ENCODE measurements at places on chromosomes 2 and 18.

GRCh38 chr18:11501352-11501751 lies 108.0 kb upstream of the SLC35G4 start:
- no peak for DNase-seq

DNA sequence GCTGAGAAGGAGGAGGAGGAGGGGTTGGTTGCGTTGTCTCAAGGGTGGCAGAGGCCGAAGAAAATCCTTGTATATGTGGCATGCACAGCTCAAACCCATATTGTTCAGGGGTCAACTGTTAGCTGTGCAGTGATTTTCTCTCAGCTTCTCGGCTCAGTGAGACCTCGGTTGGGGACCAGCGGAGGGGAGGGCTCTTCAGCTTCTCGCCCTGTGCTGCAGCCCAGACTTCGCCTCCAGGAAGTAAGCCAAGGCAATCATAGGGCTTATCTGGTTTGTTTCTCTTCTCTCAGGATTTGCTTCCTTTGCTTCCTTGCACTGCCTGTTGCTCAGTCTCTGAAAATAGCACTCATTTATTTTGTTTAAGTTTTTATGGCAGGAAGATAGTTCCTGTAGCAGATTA lies 85.5 kb downstream of the SOWAHC start:
- DNase-seq = peak; percentile 71

DNA sequence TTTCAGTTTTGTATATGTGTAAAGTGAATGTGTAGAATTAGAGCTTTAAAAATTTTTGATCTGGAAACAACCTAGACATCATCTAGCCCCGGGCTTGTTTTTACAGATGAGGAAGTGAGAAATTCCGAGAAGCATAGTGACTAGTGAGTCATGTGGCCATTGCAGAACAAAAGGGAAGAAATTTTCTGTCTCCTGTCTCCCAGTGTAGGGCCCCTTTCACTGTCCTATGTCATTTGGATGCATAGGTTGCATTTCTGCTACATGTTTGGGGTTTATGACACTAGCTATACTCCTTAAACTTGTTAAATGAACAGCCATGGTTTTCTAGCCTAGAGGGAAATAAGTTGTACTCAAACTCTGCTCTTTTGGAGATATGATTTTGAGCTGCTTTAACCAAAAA lies 84.6 kb downstream of the PLCL1 start:
- peak; percentile 76 for DNase-seq

DNA sequence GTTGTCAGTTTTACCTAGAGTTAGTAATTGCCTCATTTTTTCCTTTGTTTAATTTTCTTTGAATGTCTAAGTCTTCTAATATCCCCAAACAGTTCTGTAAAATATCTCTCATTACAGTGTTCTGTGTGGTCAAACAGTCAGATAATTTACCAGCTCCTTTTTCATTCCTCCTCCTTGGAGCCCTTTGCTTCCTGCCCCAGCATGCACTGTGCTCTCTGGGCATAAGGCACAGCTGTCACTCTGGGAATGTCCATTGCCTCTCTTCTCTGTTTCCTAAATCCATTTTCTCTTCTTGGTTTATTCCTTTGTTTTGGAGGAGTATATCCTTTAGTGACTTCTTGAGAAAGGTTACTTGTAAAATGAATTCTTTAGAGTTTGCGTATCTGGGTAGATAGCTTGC lies 139.3 kb downstream of the PLCL1 start:
- DNase-seq = no peak

DNA sequence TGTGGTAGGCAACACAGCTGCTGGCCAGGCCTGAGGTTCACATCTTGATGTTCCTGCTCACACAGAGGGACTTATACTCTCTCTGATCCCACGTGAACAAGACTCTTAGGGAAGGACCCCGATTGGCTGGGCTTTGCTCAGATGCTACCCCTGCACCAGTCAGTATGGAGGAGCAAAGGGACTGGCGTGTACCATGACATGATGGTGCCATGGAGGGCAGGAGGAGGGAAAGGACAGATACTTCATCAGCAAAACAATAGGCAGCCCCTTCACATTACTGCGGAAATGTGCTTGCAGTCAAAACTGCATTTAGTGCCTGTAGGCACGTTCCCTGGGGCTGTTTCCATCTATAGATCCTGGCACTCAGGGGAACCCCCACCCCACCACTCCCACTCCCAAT lies 42.7 kb downstream of the ZFP36L2 start:
- DNase-seq = no peak

DNA sequence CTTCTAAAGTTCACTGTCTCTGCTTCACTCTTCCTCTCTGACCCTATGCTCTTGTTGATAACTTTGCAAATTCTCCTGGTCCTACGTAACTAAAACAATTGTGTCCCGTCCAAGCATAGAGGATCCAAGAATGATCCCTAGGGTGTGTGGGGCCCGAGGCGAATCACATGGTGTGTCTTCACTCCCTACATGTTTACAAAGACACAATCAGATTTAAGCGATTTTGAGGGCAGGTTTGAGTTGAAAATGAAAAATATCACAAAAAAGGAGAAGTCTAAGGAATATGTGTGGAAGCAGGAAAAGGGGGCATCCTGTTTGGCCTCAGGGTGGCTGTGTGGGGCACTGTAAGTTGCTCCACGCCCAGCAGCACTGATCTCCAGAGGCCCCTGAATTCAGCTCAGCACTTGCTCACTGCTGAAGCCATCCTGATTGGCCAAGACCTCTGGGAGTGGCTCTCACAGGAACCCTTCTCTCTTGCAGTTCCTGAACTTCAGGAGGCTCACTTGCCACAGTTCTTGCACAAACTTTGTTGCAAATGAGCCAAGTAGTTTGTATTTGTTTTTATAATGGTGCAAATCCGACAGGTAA lies 363.6 kb downstream of the ZNF521 start:
- DNase-seq = no peak

GRCh38 chr2:53863538-53864227 lies 3.9 kb upstream of the GPR75 start:
- DNase-seq = no peak

GRCh38 chr18:2902327-2902726 lies 55.5 kb downstream of the EMILIN2 start:
- DNase-seq = peak; percentile 35

- no peak for DNase-seq
Measured at GRCh38 chr18:36532815-36533214, 235.3 kb downstream of the FHOD3 start.

DNA sequence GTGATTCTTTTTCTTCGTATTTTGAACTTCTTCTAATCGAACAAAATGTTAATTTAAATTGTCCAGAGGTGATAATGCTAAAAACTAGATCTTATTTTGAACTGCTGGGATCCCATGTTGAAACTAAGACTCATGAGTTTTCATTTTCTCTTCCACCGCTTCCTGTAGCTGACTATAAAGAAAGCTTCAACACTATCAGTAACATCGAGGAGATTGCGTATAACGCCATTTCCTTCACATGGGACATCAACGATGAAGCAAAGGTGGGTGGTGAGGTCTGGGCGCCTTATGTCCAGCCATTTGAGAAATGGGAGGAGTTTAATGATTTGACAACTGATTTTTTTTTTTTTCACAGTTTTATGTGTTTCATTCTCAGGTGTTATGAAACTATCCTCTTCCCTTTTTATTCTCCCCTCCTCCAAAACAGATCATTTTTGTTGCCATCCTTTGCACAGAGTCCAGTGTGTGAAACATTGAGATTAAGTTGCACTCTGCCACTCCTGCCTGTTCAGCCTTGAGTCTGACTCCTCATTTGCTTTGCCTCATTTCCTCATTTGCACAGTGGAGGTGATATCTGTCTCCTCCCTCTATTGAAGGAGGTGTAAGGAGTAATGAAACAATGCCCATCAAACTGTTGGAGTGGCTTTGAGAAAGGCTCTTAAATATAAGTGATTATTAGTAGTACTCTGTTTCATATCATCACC lies 13.8 kb downstream of the GRHL1 start:
- DNase-seq = no peak

DNA sequence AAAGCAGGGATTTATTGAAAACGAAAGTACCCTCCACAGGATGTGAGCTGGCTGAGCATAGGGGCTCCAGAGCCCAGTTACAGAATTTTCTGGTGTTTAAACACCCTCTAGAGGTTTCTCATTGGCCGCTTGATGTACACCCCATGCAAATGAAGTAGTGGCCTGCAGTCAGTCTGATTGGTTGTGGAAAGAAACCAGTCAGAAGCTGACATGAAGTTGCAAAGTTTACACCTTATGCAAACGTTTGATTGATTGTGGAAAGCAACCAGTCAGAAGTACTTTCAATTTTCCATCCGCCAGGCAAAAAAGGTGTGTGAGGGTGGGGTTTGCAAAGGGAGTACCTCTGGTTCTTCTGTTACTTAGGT lies 62.3 kb downstream of the VWA3B start:
- no peak for DNase-seq

DNA sequence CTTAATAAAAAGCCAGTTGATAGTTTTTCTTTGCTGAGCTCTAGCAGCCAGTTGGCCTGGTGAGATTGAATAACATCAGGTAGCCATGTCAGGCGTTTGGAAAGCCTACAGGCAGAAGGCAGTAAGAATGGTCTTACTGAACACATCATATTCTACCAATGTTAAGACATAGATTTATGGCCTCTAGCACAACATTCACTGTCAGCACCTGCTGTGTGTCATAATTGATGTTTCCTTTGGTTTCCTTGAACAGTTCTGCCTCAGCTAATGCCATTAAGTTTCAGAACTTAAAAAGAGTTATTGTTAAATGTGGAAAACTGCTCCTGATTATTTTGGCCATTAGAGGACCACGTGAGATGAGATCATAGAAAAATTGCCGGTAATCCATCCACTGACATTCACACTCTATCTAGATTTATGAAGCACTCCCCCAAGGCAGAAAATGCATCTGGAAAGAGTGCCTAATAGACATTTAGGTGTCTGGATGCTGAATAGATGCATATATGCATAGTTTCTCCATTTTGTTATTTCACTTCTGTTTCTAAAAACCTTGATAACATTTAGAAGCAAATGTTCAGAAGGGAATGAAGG lies 434.7 kb downstream of the PTPRM start:
- DNase-seq = no peak

GRCh38 chr2:80403081-80403480 lies 98.5 kb upstream of the LRRTM1 start:
- DNase-seq = no peak

DNA sequence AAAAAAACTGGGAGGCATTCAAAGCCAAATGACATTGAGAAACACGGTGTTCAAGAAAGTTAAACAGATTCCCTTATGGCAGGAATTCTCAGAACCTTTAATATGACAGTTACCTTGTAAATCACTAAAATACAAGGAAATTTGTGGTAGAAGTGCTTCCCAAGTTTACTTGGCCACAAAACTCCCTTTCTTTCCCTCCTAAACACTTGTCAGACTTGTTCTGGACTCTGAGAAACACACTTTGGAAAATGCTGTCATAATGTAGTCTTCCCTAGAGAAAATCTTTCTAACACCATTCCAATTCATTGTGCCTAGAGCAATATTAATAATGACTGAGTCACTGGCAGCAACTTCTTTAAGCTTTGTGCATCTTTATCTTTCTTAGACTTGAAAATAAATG lies 140.4 kb downstream of the ANKRD44 start:
- no peak for DNase-seq

DNA sequence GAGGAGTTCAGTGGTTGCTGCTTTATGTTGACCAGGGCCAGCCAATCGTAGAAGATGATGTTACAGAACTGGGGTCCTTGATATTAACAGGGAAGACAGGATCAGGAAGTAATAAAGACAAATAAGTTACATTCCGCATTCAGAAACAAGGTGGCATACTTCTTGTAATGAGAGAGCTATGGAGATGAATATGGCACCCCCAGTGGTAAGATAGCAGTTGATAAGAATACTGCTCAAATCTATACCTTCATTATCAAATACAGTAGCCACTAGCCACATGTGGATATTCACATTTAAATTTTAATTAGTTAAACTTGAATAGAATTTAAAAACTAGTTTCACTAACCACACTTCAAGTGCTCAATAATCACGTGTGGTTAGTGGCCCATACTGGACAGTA lies 290.4 kb upstream of the RBMS1 start:
- DNase-seq = no peak

GRCh38 chr2:62423235-62423634 lies 82.8 kb downstream of the TMEM17 start:
- DNase-seq = peak; percentile 68

DNA sequence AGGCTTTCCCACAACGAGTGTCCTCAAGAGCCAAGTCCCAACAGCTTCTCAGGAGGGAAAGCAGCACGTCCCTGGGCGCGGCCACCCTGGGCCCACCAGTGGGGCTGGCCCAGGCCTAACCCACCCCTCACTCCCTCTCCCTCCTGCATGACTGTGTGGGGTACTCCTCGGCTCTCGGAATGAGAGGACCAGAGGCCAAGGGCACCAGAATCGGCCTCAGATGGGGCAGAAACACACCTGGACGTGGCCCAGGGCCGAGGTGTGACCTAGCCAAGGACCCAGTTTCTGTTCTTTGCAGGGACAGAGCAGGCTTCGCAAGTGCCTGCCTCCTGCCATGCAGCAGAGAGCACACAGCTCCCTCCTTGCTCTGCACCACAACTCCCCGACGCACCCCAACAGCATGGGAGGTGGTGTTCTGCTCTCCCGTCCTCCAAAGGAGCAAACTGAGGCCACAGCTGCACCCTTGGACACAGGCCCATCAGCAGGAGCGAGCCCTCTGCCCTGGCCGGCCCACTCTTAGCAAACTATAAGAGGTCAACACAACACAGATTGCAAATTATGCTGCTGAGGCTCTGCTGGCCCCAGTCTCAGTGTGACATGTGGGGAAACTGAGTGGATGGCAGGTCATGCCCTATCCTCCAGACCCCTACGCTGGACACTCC lies 19.7 kb downstream of the HS6ST1 start:
- no peak for DNase-seq

DNA sequence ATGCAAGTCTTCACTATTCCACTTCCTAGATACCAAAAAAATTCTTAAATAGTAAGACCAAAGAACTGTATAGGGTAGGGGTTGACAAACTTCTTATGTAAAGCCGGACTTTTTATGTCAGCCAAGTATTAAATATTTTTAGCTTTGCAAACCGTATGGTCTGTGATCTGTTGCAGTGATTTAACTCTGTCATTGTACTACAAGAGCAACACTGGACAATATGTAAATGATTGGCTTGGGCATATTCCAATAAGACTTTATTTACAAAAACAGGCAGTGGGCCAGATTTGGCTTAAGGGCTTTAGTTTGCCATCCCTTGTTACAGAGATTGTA lies 48.0 kb downstream of the MGAT5 start:
- DNase-seq = no peak

GRCh38 chr2:130241041-130241707 lies 42.9 kb upstream of the TUBA3E start:
- peak; percentile 93 for DNase-seq

- peak; percentile 31 for DNase-seq
Measured at GRCh38 chr2:43008388-43008787, 216.0 kb upstream of the HAAO start.

- DNase-seq = no peak
Measured at GRCh38 chr2:67503066-67503795, 106.1 kb downstream of the ETAA1 start.

DNA sequence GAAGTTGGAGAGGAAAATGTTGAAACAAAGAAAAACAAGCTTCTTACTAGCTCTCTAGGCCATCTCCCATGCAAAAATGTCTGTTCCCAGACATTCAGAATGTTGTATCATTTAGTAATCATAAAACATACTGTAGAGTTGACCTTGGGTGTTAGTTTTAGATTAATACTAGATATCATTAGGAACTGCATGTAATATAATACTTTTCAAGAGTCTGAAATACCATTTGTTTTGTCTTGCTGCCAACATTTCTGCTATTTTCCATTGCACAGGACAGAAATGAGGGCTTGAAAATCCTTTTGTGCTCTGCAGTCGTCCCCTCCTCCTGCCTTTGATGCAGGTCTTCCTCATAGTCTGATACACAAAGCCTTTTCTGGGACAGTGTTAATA lies 89.5 kb upstream of the RBMS1 start:
- DNase-seq = no peak
